ENCODE measurements at places on chromosomes 2 and 18.

DNA sequence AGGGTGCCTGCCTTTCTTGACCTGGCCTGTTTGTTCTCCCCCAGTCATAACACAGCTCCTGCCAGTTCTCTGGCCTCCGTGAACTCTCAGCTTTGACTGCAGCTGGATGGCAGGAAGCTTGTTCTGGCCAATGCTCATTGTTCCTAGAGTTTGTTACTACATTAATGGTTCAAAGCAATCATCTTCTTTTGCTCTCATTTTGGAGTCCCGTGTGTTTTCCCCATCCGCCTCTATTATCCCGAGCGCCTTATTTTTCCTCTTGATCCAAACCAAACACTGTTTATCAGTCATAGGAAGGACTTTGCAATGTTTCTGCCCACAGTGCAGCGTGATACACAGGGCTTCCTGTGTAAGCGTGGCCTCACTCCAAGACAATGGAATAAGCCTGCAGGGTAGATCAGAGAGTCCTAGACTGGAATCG lies 184.3 kb upstream of the APCDD1 start:
- DNase-seq, result no peak

DNA sequence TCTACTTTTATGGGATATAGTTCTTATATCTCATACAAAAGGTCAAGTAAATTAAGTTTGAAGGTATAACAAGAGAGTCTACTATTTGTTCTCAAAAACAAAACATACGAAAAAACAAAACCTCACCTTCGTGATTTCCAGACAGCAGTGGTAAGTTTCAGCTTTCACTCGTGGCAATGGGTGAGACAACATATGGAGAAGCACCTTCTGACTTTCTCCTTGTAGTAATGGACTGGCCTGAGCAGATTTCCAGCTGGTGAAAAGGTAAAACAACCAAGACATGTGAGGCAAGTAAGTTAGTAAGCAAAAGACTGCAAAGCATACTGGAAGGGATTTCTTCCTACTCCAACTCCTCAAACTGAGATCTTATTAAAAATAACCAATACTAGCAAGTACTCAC lies 39.6 kb downstream of the RTTN start:
- DNase-seq, result no peak

- DNase-seq, result no peak
Measured at GRCh38 chr18:28834889-28835288, 658.0 kb upstream of the CDH2 start.

GRCh38 chr2:67320861-67321587 lies 76.1 kb upstream of the ETAA1 start:
- DNase-seq, result no peak

DNA sequence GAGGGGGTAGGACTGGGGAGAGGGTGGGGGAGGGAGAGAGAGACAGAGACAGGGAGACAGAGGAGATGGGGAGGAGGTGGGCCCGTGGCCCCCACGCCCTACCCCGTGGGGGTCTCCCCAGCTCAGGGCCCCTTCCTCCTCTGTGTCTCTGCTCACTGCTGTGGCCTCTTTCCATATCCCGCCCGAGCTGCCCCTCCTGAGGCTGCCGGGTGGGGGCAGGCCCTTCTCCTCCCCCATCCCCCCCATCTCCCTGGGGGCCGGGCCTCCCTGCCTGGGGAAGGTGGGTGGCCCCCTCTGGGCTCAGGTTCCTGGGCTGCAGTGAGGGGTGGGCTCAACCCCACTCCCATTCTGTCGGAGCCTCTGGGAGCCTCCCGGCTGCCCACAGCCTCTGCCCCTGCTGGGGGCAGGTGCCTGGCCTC lies 332 bp upstream of the PDCD1 start:
- no peak for DNase-seq

- DNase-seq, result no peak
Measured at GRCh38 chr2:168363347-168364092, 92.6 kb upstream of the CERS6 start.

DNA sequence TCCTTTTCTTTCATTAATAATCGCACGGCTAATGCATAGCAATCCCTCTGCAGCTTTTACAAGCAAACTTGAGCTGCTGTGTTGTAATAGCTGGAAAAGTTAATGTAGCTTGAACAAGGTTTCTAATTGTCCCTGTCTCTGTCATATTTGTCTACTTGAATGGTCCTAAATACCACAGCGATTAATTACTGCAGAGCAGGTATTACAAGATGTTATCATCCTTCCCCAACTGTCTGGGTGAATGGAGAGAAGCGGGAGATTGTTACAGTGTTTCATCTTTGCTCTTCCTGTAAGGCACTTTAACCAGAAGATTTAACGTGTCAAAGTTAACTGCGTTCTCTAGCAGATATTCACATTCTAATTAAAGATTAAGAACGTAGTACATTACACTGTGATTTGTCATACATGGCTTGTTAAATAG lies 422.2 kb upstream of the POU3F3 start:
- no peak for DNase-seq

Data from vagina (tissue), 2 donors.